Activated naive CD8-positive, alpha-beta T cell treated with anti-CD3 and anti-CD28 coated beads, Interleukin-2, amount 50 U/mL, for 16 hours (primary cell): ENCODE measurements at places on chromosomes 11 and 22.

DNA sequence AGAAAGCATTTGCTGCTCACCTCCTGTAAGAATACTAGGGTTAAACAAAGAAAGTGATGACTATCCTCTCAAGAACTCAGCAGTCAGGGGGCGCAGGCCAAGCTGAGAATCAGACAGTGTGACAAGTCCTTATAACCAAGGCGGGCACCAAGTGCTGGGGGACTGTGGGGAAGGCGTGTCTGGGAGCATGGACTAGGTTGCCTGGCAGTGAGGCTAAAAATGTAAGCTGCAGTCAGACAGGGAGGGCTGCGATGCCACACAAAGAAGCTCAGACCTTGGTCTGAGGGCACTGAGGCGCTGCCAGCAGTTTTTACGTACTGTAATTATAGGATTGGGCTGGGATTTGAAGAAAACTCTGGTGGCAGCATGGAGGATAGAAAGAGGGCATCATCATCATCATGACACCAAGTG is 73.7 kb downstream of the FLI1 start:
- no peak for DNase-seq

- DNase-seq = no peak
Observed at GRCh38 chr11:94897330-94897768, 76.0 kb downstream of the CWC15 start.

DNA sequence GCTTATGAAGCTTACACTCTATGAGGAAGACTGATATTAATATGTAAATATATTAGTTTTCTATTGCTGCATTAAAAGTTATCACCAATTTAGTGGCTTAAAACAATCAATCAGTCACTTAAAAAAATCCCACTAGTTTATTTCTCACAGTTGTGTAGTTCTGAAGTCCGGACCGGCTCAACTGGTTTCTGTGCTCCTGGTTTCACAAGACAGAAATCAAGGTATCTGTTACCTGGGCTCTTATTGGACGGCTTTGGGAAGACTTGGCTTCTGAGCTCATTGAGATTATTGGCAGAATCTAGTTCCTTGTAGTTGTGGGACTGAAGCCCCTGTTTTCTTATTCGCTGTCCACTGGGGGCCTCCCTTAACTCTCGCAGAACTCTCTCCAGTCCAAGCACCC is 343.0 kb downstream of the RAB38 start:
- no peak for DNase-seq

GRCh38 chr11:17792161-17792560 is 57.6 kb downstream of the KCNC1 start:
- DNase-seq = no peak

- DNase-seq = no peak
Observed at GRCh38 chr22:41442240-41442792, 4.3 kb downstream of the TOB2 start.

DNA sequence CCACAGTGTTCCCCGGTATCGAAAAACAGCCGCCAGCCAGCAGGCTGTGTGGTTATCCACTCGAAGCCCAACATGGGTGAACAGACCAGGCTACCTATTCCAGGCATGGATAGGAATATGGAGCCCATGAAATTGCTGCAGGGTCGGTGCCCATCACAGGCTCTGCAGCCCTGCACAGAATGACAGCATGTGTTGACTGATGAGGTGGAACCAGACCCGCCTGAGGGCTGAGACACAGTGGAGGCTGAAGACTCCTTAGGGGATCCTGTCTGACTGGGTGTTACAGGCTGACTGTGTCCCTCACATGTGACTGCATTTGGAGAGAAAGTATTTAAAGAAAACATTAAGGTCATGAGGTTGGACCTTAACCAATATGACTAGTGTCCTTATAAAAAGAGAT is 6.2 kb upstream of the YPEL1 start:
- no peak for DNase-seq

DNA sequence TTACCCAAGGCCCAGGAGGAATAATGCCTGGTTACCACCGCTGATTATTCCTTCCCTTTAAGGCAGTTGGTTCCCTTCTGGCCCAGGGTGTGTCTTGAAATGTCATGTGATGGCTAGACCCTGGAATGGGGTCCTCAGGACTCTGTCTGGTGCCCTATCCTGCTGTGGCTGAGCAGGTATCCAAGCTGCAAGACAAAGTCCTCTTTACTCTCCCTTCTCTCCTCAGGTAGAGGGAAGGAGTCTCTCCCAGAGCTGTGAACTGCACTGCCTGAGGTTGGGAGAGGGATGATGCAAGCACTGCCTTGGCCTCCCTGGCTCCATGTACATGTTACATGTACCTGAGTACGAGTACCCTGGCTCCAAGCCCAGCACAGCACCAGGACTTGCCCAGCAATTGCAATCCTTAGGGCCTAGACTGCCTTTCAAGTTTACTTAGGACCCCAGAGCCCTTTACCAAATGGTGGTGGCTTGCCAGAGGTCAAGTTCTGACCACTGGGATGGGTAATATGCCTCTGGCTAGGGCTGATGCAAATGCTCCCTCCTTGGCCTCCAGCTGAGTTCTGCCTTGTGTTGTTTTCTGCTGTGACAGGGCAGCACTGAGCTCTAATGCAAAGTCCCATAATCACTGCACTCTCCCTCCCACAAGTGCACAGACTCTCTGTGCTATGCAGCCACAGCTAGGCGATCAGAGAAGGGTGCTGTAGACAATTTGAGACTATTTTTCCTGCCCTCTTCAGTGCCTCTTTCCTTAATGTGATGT is 20.7 kb upstream of the AQP11 start:
- no peak for DNase-seq

GRCh38 chr11:22957786-22958185 is 97.5 kb upstream of the CCDC179 start:
- DNase-seq = no peak
